Esophagus squamous epithelium (tissue), 5 donors: ENCODE measurements at places on chromosomes 12 and 14. TPM values are rescaled to one million over a fixed set of nuclear protein-coding genes. Genes with fewer than 3 reads are reported as not detected.

DNA sequence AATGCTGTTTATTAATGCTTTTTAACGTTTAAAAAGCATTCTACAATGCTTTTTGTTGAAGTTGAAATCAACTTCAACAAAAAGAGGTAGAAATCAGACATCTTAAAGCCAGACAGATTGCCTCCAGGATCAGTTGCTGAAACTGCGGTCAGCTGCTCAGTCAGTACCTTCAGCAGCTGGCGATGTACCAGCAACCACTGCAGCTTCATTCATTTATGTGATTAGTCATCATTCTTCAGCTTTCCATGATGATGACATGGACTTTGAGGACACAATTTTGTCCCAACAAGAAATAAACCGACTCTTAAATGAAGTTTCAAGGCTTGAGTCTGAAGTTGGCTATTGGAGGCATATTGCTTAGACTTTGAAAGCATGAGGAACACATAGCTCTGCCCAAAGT lies 31.5 kb upstream of the NUAK1 start:
- H3K4me3 ChIP-seq, result no peak overlapping the region
- H3K36me3 ChIP-seq, result no peaks in the 10 kb centered on the region
- H3K27me3 ChIP-seq, result no peaks in the 10 kb centered on the region

DNA sequence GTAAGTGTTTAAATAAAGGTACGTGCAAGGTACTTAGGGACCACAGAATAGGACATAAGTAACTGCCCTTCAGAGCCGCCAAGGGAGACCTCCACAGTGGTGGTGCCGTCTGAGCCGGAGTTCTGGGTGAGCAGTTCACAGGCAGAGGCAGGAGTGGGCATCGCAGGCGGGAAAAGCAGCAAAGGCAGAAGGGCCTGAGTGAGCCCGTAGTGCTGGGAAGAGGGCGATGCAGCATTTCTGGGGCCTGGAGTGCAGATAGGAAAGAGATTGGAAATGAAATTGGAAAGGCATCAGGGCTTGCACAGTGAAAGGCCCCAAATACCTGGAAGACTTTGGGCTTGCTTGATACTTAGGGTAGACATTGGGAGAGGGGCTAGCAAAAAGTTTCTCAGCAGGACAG lies 32.9 kb downstream of the EVL start:
- no peak overlapping the region for H3K27ac ChIP-seq
- H3K27me3 ChIP-seq, result no peaks in the 10 kb centered on the region
- no peaks in the 10 kb centered on the region for H3K4me1 ChIP-seq
- no peak overlapping the region for H3K4me3 ChIP-seq
- no peaks in the 10 kb centered on the region for H3K36me3 ChIP-seq

The CISTR gene
- total RNA-seq, result not detected

- H3K4me3 ChIP-seq, result no peak overlapping the region
- H3K27me3 ChIP-seq, result no peaks in the 10 kb centered on the region
- no peak for DNase-seq
- H3K36me3 ChIP-seq, result no peaks in the 10 kb centered on the region
These were observed 36.3 kb upstream of the SINHCAF start for GRCh38 chr12:31362115-31362758.

DNA sequence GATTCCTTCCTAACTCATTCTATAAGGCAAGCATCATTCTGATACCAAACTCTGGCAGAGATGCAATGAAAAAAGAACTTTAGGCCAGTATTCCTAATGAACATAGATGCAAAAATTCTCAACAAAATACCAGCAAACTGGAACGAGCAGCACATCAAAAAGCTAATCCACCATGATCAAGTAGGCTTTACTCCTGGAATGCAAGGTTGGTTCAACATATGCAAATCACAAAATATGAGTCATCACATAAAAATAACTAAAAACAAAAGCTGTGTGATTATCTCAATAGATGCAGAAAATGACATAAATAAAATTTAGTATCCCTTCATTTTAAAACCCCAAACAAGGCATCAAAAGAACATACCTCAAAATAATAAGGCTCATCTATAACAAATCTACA lies 98.9 kb downstream of the ACSS3 start:
- no peaks in the 10 kb centered on the region for H3K27me3 ChIP-seq
- no peak for DNase-seq
- H3K4me3 ChIP-seq, result no peak overlapping the region
- no peaks in the 10 kb centered on the region for H3K4me1 ChIP-seq
- no peaks in the 10 kb centered on the region for H3K36me3 ChIP-seq
- no peak overlapping the region for H3K27ac ChIP-seq

GRCh38 chr14:92783813-92784431 lies 10.2 kb upstream of the GOLGA5 start:
- no peak overlapping the region for H3K4me3 ChIP-seq
- no peaks in the 10 kb centered on the region for H3K36me3 ChIP-seq
- no peaks in the 10 kb centered on the region for H3K27me3 ChIP-seq
- no peak for DNase-seq

- H3K27ac ChIP-seq, result no peak overlapping the region
- H3K36me3 ChIP-seq, result no peaks in the 10 kb centered on the region
- peaks cover 10% of the 10 kb centered on the region for H3K27me3 ChIP-seq
- peaks cover 27% of the 10 kb centered on the region for H3K4me1 ChIP-seq
- DNase-seq, result no peak
These were observed 50.1 kb downstream of the GALNT9 start for GRCh38 chr12:132279184-132279889.

The NUAK1 gene
- total RNA-seq, result 5.1 TPM

The AHSA1 gene
- 131 TPM for total RNA-seq

The HOXC10 gene
- total RNA-seq, result not detected

GRCh38 chr12:4287325-4288211 lies 14.0 kb downstream of the CCND2 start:
- no peak for DNase-seq
- peak overlapping the region; percentile 7 for H3K27ac ChIP-seq
- no peaks in the 10 kb centered on the region for H3K36me3 ChIP-seq

DNA sequence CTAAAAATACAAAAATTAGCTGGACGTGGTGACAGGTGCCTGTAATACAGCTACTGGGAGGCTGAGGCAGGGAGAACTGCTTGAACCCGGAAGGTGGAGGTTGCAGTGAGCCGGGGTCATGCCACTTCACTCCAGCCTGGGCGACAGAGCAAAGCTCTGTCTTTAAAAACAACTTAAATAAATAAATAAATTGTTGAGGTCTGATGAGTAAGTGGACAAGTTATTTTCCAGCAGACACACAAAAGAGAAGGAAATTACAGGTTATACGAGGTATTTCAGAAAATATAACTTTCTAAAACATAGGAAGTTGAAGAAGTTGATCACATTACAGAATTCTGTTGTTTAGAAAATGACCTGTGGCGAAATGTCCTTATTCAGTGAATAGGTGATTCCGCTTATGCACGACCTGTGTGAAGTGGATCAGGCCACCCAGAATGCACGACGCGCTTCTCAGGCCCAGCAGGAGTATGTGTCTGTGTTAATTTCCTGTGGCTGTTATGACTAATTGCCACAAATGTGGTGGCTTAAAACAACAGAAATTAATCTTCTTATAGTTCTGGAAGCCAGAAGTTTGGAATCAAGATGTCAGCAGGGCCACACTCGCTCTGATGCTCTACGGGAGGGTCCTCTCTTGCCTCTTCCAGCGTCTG lies 38.1 kb downstream of the P2RX7 start:
- no peaks in the 10 kb centered on the region for H3K27me3 ChIP-seq
- no peaks in the 10 kb centered on the region for H3K36me3 ChIP-seq
- no peak overlapping the region for H3K27ac ChIP-seq
- H3K4me1 ChIP-seq, result peaks cover 4% of the 10 kb centered on the region
- no peak overlapping the region for H3K4me3 ChIP-seq
- no peak for DNase-seq

DNA sequence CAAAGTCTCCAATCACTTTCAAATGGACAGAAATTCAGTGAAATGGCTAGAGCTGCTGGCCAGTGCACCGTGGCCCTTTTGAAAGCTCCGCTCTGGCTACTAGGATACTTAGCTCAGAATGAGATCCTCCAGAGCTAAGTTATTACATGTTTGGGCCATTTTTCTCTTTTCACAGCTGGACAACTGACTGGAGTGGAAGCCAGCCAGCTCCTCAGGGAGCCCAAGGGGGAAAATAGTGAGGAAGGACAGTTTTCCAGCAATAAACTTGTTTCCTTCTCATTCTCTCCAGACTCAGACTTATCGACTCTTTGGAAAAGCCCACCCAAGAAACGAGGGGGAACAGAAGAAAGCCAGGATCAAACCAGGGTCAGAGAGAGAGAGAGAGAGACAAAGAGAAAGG lies 266.0 kb downstream of the KSR2 start:
- no peaks in the 10 kb centered on the region for H3K36me3 ChIP-seq
- no peaks in the 10 kb centered on the region for H3K27me3 ChIP-seq
- H3K4me3 ChIP-seq, result no peak overlapping the region
- H3K4me1 ChIP-seq, result no peaks in the 10 kb centered on the region

DNA sequence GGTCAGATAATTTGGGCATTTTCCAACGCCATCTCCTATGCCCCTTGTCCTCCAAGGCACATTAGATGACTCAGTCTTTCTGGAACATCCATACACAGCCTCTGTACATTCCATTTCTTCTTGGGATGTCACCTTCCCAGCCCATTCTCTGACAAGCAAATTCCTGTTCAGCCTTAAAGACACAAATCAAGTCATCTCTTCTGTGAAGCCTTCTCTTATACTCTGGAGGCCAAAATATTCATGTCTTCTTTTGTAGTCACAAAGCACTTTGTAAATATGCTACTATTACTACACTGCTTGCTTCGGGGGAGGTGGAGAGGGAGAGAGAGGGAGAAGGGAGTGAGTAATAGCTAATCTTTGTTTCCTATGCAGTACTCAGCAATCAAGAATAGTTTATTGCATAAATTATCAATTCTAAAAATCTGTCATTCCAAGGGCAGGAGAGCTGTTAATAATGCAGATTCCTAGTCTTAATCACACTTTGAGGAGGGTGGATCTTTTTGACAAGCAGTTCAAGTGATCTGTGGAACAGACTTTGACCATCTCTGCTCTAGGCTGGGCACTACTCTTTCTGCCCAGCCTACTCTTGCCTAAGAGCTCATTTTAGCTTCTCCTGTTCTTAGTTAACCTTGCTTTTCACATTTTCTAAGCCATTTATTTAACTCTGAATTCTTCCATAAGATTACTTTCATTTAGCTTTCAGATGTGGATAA lies 27.9 kb downstream of the KCNMB4 start:
- no peak overlapping the region for H3K27ac ChIP-seq
- no peaks in the 10 kb centered on the region for H3K27me3 ChIP-seq
- no peak for DNase-seq
- no peak overlapping the region for H3K4me3 ChIP-seq
- H3K36me3 ChIP-seq, result no peaks in the 10 kb centered on the region

DNA sequence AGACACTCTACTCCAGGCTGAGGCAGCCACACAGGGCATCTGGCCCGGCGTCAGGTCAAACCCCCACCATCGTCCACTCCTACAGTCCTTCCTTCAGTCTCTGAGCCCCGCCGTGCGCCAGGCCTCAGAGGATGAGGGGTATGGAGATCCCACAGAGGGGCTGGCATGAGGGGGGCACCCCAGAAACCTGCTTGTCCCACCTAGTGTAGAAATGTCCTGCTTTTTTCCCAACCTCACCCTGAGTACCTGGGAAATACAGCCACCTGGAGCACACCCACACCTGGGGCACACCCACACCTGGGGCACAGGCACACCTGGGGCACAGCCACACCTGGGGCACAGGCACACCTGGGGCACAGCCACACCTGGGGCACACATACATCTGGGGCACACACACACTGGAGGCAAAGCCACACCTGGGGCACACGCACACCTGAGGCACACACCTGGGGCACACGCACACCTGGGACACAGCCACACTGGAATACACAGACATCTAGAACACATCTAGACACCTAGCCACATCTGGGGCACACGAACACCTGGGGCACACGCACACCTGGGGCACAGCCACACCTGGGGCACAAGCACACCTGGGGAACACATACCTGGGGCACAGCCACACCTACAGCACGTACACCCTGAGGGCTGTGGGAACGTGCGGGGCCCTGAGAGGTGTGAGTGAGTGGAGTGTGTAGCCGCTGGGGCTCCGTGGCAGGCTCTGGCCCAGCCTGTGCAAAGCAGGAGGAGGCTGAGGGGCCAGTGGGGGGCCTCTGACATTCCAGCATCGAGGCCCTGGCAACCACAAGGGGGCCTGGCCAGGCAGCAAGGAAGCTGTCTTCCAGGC lies 18.4 kb downstream of the AKT1 start:
- no peaks in the 10 kb centered on the region for H3K4me1 ChIP-seq
- H3K27ac ChIP-seq, result no peak overlapping the region
- no peaks in the 10 kb centered on the region for H3K27me3 ChIP-seq
- H3K4me3 ChIP-seq, result no peak overlapping the region
- DNase-seq, result no peak

GRCh38 chr12:130427381-130427887 lies 89.7 kb downstream of the PIWIL1 start:
- no peak overlapping the region for H3K27ac ChIP-seq
- H3K4me1 ChIP-seq, result no peaks in the 10 kb centered on the region
- H3K4me3 ChIP-seq, result no peak overlapping the region
- H3K36me3 ChIP-seq, result no peaks in the 10 kb centered on the region
- no peaks in the 10 kb centered on the region for H3K27me3 ChIP-seq
- no peak for DNase-seq

GRCh38 chr12:114834621-114835020 lies 150.6 kb upstream of the TBX3 start:
- no peak overlapping the region for H3K4me3 ChIP-seq
- no peaks in the 10 kb centered on the region for H3K4me1 ChIP-seq
- no peak overlapping the region for H3K27ac ChIP-seq
- no peaks in the 10 kb centered on the region for H3K36me3 ChIP-seq
- DNase-seq, result no peak
- H3K27me3 ChIP-seq, result no peaks in the 10 kb centered on the region

The PLBD1 gene
- total RNA-seq, result 50.2 TPM

GRCh38 chr12:45727980-45728629 lies 1.4 kb upstream of the ARID2 start:
- H3K36me3 ChIP-seq, result no peaks in the 10 kb centered on the region
- DNase-seq, result no peak
- no peaks in the 10 kb centered on the region for H3K27me3 ChIP-seq
- H3K4me1 ChIP-seq, result peaks cover 56% of the 10 kb centered on the region
- peak overlapping the region; percentile 100 for H3K27ac ChIP-seq

DNA sequence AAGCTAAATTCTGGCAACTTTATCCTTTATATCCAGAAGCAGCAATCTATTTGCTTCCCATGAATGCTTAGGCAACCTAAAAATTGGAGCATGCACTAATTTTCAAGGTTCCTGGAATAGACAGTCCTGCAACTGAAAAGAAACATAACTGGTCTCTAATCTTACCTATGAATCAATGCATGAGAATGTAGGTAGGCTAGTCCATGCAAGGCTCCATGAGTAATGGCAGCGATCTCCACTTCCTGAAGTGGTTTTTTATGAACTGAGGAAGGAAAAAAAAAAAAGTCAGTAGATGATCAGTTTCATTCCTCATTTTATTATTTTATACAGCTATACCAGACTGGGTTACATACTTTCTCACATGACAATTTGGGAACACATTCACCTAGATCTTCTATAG lies 102.0 kb downstream of the PEBP1 start:
- H3K27ac ChIP-seq, result peak overlapping the region; percentile 75
- peaks cover 19% of the 10 kb centered on the region for H3K4me1 ChIP-seq
- no peak overlapping the region for H3K4me3 ChIP-seq
- no peaks in the 10 kb centered on the region for H3K27me3 ChIP-seq
- DNase-seq, result no peak

- H3K27me3 ChIP-seq, result no peaks in the 10 kb centered on the region
- H3K4me3 ChIP-seq, result peak overlapping the region; percentile 59
- DNase-seq, result no peak
These were observed 839 bp downstream of the FICD start for GRCh38 chr12:108515916-108516315.
